Right ventricle myocardium superior (tissue), 1 donor: ENCODE measurements at places on chromosomes 4 and X.

DNA sequence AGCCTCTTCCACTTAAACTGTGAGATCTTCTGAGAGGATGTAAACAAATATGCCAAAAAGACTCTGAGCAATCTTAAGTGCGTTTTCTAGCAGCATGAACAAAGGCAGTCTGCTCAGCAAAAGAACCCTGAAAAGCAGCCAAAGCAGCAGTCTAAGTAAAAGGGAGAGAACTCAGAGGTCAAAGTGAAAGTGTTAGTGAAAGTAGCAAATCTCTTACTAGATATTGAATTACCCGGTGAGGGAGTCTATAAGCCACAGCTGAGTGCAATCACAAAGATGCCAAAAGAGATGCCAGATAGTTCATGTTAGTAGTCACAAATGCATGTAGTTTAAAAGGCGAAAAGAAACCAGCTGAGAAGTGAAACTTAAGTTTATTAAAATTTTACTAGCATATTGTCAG lies 7.9 kb upstream of the GNRHR start:
- no peak for DNase-seq

- no peak for DNase-seq
Observed at GRCh38 chrX:31333165-31333831, 261.5 kb upstream of the FTHL17 start.

DNA sequence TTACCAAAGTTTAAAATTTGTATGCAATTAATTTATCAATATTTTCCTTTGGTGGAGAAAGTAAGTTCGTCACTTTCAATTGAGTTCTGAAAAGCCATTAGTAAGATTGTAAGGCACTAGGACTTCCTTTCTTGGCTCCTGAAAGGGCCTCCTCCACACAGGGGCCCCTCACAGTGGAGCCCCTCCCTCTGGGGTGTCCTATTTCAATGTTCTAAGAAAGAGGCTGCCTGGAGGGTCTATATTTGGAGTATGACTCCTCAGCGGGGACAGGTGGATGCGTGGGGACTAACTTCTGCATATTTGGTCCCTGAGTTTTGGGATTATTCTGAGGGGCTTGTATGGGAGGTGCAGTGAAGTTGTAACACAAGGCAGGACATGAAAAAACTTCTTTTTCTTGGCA lies 1.6 kb upstream of the ARMCX4 start:
- no peak for DNase-seq

GRCh38 chr4:121462660-121463261 lies 81.9 kb upstream of the QRFPR start:
- no peak for DNase-seq

GRCh38 chr4:185895866-185896265 lies 83.9 kb upstream of the SORBS2 start:
- DNase-seq = no peak

DNA sequence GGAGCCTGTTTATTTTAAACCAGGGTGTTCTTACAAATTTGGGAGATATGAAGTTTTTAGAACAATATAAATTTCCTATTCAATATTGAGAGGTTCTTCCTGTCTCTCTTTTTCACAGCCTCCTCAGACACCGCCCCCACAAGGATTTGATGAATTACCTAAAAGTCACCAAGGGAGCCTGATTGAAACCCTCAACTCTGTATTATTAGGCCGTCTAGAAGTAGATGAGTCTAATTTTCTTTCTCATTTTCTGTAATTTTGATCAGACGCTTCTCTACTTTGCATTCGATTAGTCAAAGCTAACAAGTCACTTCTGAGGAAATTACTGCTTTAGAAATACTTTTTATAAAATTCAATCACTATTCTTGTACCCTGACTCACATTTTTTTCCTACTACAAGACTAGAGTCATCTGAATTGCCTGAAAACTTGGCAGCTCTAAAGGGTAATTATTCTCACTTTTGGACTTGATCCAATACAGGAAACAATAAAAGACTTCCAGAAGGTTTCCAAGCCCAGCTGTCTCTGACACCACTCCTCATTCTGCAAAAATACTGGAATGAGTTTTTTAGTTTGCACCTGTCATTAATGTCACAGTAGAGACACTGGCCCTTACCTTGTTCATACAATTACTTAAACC lies 111.2 kb downstream of the ELOVL6 start:
- DNase-seq = no peak

GRCh38 chr4:11426003-11426402 lies 2.7 kb downstream of the HS3ST1 start:
- DNase-seq = no peak

DNA sequence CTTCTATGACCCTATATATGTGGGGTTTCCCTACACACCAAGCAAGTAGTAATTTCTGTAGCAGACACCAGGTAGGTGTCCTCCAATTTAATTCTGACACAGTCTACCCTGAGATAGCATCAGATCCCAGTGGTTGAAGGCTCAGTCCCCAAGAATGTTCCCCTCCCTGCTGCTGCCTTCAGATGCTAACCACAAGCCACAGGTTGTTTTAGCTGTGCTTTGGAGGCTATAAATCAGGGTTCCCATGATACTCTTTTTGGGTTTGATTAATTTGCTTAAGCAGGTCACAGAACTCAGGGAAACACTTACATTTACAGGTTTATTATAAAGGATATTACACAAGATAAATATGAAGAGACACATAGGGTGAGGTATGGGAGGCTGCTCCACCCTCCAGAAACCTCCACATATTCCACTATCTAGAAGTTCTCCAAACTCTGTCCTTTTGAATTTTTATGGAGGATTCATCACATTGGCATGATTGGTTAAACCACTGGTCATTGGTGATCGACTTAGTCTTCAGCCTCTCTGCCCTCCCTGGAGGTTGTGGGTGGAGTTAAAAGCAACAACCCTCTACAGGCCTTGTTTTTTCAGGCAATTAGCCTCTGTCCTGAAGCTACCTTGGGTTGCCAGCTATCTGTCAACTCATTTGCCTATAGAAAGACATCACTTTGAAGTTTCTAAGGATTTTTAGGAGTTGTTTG lies 50.8 kb downstream of the GRIA2 start:
- no peak for DNase-seq

DNA sequence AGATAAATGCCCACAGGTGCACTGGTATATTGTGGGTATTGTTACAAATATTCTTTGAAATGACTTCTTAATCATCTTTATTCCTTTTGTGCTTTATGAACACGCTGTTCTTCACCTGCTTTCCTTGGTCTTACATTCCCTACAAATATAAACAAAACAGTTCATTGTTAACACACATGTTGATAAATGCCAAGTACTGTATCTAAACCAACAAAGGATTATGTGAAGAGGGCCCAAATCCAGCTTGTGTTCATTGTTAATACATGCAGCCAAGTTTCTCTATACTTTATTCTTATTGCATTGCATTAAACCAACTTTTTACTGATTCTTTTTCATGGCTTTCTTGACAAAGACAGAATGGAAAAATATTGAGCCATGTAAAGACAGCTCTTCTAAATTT lies 42.8 kb downstream of the AREG start:
- no peak for DNase-seq

DNA sequence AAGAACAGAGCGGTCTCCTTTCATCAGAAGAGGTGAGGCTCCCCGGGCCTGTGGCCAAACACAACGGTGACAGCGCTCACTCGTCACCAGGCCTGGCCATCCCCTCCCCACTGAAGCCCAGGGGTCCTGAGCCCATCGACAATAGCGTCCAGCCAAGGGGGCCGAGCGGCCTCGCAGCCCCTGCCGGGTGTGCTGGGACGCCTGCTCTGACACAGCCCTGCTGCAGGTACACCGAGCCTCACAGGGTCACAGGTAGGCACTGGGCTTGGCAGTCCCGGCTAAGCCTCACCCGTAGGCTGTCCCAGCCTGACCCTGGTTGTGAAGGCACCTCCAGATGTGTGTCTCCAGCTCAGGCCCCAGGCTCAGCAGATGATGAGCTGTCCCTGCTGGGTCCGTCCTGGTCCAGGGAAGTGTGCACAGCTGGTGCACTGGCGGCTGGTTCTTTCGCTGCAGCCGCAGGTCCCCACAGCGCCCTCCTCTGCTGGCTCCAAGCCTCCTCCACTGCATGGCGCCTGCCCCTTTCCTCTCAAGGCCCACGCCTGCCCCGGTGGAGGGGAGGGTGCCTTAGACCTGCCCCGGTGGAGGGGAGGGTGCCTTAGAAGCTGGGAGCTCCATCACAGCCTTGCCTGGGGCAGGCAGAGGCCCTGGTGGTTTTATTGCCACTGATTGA lies 21.5 kb downstream of the UVSSA start:
- peak; percentile 22 for DNase-seq

- DNase-seq = no peak
Observed at GRCh38 chrX:45783002-45783401, 582.3 kb upstream of the DIPK2B start.

DNA sequence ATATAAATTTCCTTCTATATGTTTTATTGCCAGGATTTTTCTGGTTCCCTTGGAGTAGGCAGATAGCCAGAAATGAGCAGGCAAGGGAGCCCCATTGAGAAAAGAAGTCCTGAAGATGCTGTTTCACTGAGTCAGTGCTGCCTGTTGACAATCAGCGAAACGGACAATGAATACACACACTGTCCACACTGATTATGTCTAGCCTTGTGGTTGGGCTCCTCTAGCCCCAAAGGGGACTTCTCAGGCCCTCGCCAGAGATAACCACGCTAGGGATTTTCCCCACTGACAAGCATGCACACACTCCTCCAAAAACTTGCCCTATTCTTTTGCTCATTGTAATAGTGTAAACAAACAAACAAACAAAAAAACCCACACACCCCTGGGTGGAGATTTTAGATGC lies 369.3 kb downstream of the DMD start:
- DNase-seq = no peak

GRCh38 chrX:123121241-123121640 lies 62.8 kb upstream of the GRIA3 start:
- DNase-seq = no peak
